Activated effector memory CD4-positive, alpha-beta T cell treated with anti-CD3 and anti-CD28 coated beads, Interleukin-2, amount 50 U/mL, for 16 hours (primary cell): ENCODE measurements at places on chromosomes 3 and 15.

DNA sequence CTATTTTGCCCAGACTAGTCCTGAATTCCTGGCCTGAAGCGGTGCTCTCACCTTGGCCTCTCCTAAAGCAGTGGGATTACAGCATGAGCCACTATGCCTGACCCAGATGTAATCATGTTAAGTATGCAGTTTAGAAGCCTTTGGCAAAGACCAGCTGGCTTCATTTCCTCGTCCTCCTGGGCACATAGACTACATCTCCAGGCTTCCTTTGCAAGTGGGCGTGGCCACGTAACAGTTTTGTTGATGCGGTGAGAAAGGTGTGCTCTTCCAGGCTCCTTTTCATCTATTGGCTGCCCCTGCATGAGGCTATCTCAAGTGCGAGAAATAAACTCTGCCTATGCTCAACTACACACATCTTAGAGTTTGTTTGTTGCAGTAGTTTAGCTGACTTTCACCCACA is 13.0 kb downstream of the SV2B start:
- DNase-seq = no peak

- DNase-seq = no peak
These were observed 164.6 kb downstream of the SUCLG2 start for GRCh38 chr3:67489816-67490215.

DNA sequence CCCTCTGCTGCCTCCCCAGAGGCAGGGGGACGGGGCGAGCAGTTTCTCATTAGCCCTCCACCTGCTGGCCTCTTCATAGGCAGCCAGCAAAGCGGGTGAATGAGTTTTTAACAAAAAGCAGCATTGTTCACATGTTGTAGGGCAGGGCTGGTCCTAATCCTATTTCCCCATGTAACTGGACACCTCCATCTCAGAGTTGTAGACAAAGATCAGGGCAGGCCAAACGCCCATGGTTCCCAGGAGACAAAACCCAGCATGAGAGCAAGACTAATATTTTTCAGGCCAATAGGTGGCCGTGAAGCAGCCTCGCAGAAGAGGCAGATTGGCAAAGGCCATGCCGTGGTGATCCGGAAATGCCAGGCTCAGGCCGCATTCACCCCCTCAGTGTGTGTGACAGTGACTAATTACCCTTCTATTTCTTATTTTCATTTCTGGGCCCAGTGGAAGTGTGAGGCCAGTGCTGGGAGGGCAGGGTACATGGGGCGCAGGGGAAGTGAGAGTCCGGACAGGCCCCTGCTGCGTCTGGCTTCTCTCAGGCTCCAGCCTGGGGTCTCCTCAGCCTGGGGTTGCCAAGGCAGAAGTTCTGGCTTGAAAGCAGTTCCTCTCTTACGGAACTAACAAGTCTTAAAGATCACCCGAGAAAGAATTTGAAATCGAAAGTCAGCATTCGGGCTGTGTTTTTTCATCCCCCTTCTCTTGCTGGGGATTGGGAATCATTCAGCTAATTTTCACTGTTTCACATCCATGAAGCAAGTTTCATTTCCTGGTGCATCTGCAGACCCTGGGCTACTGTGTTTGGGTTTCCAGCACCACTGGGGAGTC is 64.8 kb downstream of the BOC start:
- DNase-seq = no peak

- no peak for DNase-seq
These were observed 87.8 kb upstream of the PLXND1 start for GRCh38 chr3:129694228-129694627.

DNA sequence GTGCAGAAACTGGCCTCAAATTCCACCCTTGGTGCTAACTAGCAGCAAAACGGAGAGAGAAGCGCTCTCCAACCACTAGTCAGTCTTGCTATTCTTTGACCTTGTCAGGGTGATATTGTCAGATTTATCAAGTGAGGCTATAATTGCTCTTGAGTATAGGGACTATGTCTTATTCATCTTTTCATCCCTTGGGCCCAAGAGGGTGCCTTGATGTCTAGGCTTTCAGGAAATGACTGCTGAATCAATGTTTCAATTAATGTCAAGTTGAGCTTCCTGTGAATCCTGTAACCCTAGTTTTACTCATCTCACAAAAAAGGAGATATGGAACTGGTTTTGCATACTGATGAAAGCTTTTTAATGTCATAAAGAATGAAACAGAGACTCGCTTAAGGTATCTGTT is 701.3 kb downstream of the EDEM1 start:
- DNase-seq = no peak

GRCh38 chr15:85687329-85687728 is 107.4 kb downstream of the KLHL25 start:
- no peak for DNase-seq

DNA sequence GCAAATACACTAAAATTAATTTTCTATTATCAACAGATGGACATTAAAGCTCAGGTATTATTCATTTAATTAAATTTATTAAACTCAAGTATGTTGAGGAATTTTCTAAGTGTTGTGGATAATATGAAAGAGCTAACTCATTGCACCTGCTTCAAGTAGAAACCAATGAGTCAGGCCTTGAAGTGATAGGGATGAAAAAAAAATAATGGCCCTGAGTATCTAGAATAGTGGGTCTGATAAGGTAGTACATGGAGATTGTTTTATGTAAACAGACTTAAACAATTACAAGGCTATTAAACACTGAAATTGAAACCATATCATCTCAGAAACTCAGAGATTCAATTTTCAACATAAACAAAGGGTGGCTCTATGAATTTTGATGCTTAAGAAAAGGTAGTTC is 857.1 kb upstream of the GBE1 start:
- DNase-seq = no peak

GRCh38 chr3:141243271-141243707 is 11.7 kb downstream of the PXYLP1 start:
- peak; percentile 76 for DNase-seq

DNA sequence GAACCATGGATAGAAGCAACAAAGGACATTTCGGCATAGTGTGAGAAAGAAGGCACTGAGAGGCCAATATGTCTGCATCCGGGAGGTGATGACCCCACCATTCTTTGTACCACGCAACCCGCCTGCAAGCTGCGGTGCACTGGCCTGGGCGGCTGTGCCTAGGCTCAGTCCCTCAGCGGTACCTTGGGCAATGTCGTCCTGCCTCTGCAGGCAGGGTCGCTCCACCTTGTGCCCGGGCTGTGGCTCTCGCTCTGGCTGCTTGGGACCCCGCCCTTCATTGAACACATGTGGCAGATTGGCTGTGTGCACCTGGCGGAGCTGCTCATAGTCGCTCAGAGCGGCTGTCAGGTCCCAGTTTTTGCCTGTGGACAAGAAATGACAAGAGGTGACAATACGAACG is 243.2 kb downstream of the KLF13 start:
- DNase-seq = no peak

DNA sequence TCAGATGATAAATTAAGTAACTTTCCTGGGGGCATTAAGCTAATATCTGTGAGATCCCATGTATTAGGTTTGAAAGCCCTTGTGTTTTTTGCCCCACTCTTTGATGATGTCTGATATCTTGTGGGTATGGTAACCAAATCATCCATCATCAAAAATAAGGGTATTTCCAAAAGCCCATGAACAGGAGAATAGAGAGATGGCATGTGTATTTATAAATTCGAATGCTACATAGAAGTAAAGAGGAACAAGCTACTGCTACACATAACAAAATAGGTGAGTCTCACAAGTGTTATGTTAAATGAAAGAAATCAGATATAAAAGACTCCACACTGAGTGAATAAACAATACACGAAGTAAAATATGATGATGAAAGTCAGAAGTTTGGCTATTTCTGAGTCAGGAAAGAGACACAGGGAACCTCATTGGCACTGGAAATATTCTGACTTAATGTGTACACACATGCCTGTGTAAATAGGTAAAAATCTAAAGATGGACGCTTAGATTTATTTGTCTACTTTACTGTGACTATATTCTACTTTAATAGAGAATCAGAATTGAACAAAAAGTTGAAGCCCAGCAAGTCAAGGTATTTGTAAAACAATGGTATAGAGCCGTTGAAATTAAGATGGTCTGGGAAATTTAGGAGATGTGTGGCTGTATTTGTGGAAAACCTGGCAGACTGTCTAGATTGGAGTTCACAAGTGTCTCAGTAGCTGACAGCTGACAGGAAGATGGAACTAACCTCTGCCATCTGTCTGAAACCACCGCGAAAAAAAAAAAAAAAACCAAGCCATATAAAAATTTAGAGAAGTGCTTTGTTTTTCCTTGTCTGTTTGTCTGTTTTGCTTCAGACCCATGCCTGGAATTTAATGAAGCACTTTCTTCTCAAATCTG is 111.0 kb upstream of the TGFBR2 start:
- DNase-seq = no peak

GRCh38 chr3:194592798-194593752 is 40.1 kb downstream of the TMEM44 start:
- no peak for DNase-seq

GRCh38 chr15:26722621-26723160 is 50.2 kb downstream of the GABRB3 start:
- no peak for DNase-seq

- no peak for DNase-seq
These were observed 10.6 kb downstream of the LSG1 start for GRCh38 chr3:194661374-194661773.

GRCh38 chr3:119751423-119751822 is 30.5 kb upstream of the NR1I2 start:
- no peak for DNase-seq

DNA sequence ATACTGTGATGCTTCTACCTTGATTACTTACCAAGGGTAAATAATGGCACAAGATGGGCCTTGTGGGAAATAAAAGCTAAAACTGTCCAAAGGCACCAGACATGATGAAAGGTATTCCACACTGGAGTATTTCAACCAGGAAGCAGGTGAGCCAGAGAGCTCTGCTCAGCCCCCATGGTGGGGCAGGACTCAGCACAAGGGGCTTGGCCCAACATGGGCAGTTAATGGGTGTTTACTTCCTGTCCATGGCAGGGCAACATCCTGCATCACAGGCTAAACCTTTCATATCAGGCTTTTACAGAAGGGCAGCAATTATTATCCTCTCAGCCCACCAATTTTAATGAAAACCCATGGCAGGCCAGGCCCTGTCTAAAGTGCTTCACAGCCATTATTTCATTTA is 38.2 kb downstream of the MAGI1 start:
- no peak for DNase-seq

GRCh38 chr3:62622553-62623174 is 249.3 kb upstream of the FEZF2 start:
- no peak for DNase-seq

- DNase-seq = peak; percentile 82
These were observed 6.6 kb upstream of the RAB11A start for GRCh38 chr15:65862682-65863081.

- DNase-seq = no peak
These were observed 19.1 kb downstream of the GPR160 start for GRCh38 chr3:170056710-170057454.

DNA sequence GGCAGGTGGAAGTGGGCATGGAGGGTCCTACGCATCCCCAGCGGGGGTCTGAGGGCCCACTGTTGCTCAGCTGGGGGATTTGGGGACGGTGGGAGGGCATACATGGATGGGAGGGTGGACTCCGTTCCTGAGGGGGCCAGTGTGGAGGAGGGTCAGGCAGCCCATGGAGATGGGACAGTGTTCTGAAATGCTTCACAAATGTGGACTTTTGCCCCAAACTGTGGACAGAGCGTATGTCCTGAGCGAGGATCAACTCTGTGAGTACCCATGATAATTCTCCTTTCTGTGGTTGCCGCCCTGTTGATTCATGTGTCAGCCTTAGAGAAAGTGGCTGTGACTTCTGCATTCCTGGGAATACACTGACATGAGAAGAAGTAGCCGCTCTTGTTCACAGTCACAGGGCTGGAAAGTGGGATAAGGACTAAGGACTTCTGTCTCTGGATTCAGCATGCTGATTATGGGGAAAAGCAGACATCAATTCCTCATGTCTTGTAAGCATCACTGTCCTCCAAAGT is 33.4 kb downstream of the SMAD3 start:
- DNase-seq = no peak

GRCh38 chr3:138960417-138960852 is 13.4 kb downstream of the FOXL2NB start:
- no peak for DNase-seq

GRCh38 chr15:57866149-57866736 is 159.7 kb downstream of the POLR2M start:
- peak; percentile 77 for DNase-seq

GRCh38 chr3:44235604-44236484 is 5.8 kb upstream of the TOPAZ1 start:
- peak; percentile 81 for DNase-seq

- no peak for DNase-seq
These were observed 13.4 kb downstream of the RIOX2 start for GRCh38 chr3:97958796-97959195.

DNA sequence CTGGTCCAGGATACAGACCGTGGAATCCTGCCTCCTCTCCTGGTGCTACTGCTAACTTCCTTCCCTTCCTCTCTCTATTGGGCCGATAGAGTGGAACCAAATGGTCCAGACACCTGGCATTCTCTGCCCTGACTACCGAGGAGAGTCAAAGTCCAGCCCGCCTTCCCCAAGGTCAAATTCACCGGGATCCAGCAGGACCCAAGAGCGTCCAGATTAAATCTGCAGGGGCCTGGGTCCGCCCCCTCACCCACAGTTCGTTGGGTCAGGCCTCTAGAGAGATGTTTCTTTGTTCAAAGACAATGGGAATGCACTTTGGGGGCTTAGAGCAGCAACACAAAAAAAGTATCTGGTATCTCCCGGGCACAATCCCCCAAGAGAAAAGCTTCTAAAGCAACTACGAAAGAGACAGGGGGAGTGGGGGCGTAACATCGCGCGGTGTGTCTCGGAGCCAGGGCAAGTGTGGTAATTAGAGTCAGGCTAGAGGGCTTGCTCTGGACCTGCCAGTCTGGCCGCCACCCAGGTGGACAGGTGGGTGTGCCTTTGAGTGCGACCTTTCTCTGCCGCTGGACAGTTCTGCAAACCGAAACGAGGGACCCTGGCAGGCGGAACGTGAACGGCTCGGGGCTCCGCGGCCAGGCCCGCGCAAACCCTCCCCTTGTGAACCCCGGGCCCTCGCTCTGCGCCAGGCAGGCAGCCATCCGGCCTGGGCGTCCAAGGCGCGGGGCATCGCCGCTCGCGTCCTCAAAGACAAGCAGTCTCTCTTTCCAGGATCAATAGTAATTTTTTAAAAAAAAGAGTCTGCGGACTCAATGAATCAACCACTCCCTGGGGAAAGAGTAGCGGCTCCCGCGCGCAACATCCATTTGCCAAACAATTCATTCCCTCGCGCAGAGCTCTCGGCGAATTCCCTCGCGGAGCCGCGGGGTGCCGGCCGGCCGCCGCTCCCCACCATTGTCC is 806 bp downstream of the KLHL25 start:
- peak; percentile 82 for DNase-seq

DNA sequence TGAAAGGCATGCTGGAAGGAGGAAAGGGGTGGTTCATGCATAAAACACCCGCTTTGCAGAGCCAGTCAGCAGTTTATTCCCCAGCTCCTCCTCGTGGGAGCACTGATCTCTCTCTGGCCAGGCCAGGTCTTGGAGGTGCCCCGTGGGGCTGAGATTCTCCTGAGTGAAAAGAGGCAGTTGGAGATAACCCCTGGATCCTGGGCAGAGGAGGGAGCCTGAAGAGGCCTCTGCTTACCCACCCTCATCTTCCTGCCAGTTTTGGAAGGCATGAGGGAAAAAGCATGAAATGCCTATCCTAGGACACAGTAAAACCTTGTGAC is 108.3 kb downstream of the SEMA5B start:
- DNase-seq = no peak

- DNase-seq = no peak
These were observed 174.3 kb upstream of the BCL6 start for GRCh38 chr3:187919544-187919943.

- no peak for DNase-seq
These were observed 32.5 kb downstream of the PARP15 start for GRCh38 chr3:122609798-122610559.

- no peak for DNase-seq
These were observed 6.6 kb upstream of the KBTBD8 start for GRCh38 chr3:66991459-66991858.
